Activated naive CD4-positive, alpha-beta T cell (primary cell): ENCODE measurements at places on chromosomes 16 and 17.
A peak's percentile ranks its signal among the peaks of the same experiment; 100 is the strongest.

DNA sequence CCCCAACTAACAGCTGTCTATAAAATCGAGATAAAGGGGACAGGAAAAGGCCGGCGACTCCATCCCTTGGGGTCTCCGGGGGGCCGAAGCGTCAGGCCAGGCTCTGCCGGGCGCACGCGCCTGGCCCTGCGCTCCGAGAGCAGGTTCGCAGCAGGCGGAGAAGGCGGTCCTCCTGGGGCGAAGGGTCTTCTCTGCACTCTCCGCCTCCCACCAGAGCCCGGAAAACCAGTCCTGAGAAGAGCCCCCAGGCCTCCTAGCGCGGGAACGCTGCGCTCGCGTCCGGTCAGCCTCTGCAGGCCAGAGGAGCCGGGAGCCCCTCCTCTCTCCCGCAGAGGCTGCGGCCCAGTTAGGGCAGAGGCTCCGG, 5.1 kb downstream of the FOXF1 start:
- DNase-seq, result no peak

DNA sequence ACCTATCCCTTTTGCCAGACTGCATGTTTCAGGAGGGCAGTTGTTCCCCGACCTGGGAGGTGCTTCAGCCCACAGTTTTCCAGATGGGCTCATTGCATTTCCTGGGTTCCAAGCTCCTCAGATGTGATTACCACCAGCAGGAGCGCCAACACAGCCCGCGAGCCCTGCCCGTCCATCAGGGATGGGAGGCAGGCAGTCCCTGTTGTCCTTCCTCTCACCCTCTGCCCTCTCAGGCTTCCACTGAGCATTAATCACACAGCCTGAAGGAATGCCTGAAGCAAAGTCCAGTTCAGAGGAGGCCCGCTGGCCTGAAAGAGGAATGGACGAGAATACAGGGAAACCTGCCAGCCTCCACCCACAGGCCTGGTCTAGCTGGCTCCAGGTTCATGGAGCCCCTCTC, 256.3 kb upstream of the SDK2 start:
- DNase-seq, result no peak

GRCh38 chr16:58086381-58087208, 42.6 kb downstream of the CFAP20 start:
- DNase-seq, result no peak

DNA sequence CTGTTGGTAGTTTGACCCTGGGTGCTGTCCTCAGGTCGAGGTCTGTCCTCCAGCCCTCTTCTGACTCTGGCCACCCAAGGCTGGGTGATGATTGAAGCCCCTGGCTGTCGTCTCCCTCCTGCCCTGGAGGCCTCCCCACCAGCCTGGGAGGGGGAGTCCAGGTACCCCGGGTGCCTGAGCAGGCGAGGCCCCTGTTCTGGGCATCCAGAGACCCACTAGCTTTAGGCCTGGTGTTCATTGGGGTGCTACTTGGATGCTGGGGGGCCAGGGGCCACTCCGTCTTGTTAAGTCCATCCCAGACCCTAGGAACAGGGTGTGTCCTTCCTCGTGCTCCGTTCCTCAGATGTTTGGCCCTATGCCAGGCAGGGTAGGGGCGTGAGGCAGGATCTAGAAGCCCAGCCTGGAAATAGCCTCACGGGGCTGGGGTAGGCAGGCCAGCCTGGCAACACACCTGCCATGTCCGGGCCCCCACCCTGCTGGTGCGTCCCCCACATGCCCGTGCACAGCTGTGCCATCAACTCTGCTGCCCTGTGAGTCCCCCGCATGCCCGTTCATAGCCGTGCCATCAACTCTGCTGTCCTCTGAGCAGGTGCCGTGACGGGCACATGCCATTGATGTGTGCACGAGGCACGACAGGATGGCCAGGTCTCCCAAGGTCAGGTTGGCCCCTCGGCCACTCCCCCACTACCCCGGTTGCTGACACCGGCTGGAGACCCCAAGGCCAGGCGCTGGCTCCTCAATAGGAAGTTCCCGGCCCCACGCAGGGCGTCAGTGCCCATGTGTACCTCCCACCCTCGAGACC, 36.9 kb downstream of the GINS2 start:
- DNase-seq, result no peak

DNA sequence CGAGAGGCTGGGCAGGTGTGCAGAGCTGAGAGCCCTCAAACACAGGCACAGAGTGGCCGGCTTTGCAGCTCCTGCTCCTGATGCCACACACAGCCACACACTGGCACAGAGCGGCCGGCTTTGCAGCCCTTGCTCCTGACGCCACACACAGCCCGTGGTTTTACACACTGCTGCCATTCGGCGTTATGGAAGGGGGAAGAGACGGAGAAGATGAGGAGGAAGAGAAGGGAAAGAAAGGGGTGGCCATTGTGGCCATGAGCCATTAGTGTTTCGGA, 26.8 kb downstream of the WSCD1 start:
- no peak for DNase-seq

DNA sequence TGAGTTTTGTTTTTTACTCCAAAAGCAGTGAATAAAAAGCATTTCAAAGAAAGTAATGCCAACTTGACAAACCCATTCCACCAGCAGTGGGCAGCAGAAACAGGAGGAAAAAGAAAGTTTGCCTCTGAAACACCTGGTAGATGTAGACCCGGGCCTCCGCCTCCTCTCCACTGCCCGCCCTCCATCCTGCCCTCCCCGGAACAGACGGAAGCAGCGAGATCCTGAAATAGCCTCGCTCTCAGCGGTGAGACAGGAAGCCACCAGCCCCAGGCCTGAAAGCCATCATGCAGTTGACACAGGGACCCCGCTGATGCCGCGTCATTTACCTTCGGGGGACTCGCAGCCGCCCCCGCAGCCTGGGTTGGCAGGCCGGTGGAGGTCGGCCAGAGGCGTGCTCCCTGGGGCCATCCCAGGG, 67.8 kb downstream of the C16orf78 start:
- peak; percentile 55 for DNase-seq

- DNase-seq, result no peak
Observed at GRCh38 chr17:61414936-61415251, 15.3 kb downstream of the TBX2 start.

DNA sequence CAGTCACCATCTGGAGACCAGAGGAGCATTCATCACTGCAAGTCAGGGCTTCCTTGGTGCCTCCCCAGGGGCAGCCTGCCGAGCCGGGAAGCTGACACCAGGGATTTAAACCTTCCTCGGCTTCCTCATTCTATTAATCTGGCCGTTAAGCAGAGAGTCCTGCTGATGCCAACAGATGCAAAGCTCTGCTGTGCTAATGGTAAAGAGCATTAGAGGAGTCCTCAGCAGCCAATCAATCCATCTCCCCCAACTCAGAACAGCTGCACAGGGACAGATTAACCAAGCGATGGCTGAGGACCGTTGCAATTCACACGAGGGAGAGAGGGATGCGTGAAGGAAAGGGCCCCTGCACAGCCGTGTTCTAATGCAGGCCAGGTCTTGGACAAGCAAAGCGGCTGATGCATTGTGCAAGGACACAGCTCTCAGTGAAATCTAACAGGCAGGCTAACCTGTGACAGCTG, 116.6 kb downstream of the XYLT1 start:
- no peak for DNase-seq

- no peak for DNase-seq
Observed at GRCh38 chr17:47288531-47289116, 35.0 kb downstream of the ITGB3 start.

GRCh38 chr16:396605-397004, 394 bp upstream of the NME4 start:
- DNase-seq, result no peak

- DNase-seq, result no peak
Observed at GRCh38 chr17:67139289-67139688, 94.9 kb downstream of the CACNG1 start.

DNA sequence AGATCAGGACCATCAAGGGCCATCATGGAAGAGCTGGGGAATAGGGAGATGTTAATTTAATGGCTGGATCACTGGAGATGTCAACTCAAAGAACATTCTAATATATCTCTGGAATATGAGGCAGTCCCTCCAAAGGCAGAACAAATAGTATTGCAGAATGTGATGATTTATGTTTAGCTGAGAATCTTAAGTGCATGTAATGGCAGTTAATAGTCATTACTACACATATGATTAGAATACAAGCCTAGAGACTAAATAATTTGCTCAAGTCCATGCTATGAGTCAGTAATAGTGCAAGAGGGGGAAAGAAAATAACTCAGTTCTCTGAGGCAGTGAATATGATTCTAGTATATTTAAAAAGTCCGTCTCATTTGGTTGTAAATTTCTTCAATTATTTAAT, 32.3 kb downstream of the SNTB2 start:
- DNase-seq, result no peak

DNA sequence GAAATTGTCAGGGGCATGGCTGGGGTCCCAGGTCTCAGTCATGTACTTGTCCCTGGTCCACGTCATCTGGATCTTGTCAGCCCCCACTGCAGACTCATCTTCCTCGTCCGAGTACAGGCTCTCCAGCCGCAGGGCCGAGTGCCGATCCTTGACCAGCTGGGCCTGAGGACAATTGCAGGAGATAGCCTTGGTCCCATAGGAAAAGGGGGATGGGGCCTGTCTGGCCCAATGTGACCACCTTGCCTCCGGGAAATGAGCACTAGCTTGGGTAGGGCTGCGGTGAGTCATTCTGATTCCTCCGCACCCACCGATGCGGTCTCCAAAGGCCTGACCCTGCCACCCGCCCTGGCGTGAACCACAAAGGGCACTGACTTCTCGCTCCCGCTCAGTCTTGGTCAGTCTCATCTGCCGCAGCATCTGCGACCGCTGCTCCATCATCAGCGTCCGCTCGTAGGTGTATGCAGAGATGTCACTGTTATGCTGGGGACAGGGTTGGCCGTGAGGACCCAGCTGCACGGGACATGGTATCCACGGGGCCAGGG, 1.5 kb upstream of the LCAT start:
- no peak for DNase-seq

DNA sequence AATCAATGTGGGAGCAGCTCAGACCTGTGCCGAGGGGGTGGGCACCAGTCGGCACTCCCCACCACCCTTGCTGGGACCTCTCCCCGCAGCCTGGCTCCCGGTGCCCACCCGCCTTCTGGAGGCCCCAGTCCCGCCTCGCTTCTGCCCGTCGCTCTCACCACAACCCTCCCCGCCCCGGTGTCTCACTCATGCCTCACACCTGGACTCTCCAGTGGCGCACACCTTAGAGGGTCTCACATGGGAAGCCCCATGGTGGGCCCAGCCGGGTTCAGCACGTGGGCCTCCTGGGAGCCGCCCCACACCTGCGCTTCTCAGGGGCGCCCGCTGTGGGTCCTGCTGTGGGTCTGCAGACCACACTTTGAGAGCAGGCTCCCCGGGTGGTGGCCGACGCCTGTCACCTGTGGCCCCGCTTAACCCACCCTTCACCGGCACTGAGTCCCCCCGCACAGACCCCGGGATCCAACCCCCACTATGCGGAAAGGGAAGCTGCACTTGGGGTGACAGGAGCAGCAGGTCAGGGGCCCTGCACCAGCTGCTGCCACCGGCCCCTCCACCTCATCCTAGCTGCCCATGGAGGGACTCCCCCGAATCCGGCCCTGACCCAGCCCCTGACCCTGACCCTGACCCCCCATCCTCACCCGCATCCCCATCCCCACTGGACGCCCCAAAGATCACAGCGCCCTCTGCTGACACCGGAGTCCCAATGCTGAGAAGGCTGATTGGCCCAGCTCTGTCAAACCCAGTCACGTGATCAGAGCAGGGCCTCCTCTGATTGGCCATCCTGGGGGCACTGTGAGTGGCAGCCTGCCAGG, 27.4 kb upstream of the SLC38A10 start:
- no peak for DNase-seq

DNA sequence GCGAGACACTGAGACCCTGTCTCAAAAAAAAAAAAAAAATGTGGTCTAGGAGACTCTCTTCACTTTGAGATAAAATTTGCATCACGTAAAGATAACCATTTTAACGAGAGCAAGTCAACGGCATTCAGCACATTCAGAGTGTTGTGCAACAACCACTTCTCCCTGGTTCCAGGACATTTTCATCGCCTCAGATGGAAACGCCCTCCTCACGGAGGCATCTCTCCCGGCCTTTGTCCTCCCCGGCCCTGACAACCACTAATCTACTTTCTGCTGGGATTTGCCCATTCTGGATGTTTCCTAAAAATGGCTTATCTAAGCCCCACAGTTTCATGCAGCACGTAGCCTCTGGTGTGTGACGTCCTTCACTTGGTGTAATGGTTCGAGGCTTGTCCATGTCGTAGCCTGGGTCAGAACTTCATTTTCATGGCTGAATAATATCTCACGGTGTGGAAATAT, 6.4 kb upstream of the NPRL3 start:
- no peak for DNase-seq

DNA sequence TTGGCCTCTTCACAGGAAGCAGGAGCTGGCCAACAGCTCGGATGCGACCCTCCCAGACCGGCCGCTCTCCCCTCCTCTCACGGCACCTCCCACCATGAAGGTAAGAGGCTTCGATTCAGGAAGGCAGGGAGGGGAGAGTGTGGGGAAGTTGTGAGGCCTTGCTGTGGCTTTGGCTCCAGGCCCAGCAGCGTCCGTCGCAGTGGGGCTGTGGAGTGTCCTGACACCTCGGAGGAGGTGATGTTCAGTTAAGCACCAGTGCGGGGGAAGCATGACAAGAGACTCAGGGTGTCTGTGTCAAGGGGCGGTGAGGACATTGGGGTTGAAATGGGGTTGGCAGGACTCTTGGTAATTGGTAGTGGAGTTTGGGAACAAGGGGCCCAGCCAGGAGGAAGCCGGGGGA, 109.0 kb downstream of the RAP1GAP2 start:
- no peak for DNase-seq

DNA sequence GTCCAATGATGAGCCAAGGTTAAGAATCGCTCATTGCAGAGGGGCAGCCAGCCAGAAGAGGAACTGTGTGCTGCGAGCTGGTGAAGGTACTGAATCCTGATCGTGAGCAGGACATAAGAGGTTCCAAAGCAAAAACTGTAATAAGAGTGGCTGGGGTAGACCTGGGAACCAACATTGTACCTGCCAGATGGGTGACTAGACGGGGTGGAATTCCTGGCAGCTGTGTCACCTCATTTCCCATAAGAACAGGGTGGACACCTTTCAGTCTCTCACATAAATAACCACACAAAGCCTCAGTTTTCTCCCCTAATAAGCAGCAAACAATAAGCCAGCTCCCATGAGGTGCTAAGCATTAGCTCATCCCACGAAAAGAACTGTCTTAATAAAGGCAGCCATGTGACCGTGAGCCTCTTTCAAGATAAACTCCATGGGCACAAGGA, 290.3 kb downstream of the SOX9 start:
- DNase-seq, result no peak

DNA sequence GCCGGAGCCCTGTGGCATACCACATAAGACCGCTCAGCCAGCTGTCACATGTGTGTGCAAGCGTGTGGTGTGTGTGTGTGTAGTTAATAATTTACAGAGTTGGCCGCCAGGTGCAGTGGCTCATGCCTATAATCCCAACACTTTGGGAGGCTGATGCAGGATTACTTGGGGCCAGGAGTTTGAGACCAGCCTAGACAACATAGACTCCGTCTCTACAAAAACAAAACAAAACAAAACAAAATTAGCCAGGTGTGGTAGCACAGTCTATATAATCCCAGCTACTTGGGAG, 20.4 kb downstream of the SOCS1 start:
- no peak for DNase-seq

- no peak for DNase-seq
Observed at GRCh38 chr17:36496018-36496789, 9.7 kb downstream of the ZNHIT3 start.
